Right renal pelvis (tissue), 4 donors: ENCODE measurements at places on chromosomes 7 and 10. TPM values are rescaled to one million over a fixed set of nuclear protein-coding genes. Genes with fewer than 3 reads are reported as not detected.

GRCh38 chr10:95308389-95309302 is 17.8 kb upstream of the PDLIM1 start:
- no peak for DNase-seq

DNA sequence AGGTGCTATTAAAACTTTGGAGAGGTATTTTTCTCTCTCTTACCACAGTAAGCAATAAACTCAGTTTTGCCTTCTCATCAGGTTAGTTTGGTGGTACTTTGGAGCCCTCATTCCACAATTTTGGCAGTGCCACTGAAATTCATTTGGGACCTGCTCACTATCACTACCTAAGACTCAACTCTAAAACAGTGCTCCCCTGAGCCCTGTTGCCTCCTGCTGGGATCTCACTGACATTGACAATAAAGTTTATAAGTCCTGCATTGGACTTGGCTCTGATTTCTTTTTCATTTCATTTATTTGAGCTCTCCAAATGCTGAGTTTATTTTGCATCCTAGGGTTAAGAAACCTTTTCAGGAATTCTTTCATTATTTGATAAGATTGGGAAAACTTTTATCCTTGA is 130.8 kb upstream of the HPS1 start:
- no peak for DNase-seq

SORBS1 gene
- polyA plus RNA-seq, result 31.0 TPM

DNA sequence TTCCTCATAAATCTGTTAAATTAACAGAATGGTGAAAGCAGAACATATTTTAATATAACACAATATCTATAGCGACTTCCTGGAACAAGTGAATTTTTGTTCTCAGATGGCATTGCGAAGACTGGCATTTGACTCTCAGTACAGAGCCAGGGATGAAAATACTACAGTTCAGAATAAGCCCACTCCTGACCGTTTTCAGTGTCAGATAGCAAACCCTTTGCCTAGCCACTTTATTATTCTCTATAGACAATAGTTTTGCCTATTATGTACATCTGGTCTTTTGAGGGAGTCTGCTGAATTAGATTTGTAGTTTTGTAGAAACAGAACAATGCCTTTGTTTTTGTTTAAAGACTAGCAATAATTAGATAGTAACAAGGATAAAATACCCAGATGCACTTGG is 2.3 kb downstream of the MINPP1 start:
- DNase-seq, result no peak

DNA sequence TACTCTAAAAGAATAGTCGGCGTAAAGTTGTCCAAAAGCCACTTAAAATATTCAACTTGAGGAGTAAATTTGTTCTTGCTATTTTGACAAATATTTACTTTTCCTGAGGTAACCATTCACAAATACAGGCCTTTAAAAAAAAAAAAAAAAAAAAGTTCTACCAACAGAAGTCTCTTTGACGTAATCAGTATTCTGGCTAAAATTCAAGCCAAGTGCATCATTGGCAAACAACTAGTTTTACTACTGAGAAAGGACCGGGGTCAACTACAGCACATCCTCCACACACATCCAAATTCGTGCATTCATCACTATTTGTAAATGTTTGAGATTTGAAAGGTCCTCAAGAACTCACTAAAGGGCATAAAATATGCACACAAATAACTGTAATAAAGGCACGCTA is 2.0 kb downstream of the OAT start:
- DNase-seq, result no peak
